ENCODE measurements at places on chromosomes 6 and 20. TPM values are rescaled to one million over a fixed set of nuclear protein-coding genes. Genes with fewer than 3 reads are reported as not detected.

- no peak for DNase-seq
Measured at GRCh38 chr6:138833816-138834539, 38.1 kb downstream of the ECT2L start.

ABHD16B gene
- not detected for total RNA-seq

ENPP5 gene
- 4.5 TPM for total RNA-seq

- peak; percentile 75 for DNase-seq
Measured at GRCh38 chr6:19892260-19892659, 55.1 kb downstream of the ID4 start.

DNA sequence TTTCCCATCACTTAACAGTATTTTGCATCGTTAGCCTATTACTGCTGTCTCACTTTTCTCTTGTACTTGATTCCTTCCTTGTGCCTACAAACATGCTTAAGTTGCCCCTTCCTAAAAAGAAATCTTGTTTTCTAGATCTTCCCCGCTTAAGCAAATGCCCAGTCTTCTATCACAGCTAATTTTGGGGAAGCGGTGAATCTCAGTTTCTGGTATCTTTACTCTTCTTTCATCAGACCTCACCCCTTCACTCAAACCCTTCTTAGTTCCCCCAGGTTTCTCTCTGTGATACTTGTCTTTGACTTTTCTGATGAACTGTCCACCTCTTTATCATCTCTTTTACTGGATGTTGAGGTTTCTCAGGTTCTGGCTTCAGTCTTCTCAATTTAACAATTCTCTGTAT is 14.2 kb downstream of the VAPB start:
- DNase-seq, result no peak

DNA sequence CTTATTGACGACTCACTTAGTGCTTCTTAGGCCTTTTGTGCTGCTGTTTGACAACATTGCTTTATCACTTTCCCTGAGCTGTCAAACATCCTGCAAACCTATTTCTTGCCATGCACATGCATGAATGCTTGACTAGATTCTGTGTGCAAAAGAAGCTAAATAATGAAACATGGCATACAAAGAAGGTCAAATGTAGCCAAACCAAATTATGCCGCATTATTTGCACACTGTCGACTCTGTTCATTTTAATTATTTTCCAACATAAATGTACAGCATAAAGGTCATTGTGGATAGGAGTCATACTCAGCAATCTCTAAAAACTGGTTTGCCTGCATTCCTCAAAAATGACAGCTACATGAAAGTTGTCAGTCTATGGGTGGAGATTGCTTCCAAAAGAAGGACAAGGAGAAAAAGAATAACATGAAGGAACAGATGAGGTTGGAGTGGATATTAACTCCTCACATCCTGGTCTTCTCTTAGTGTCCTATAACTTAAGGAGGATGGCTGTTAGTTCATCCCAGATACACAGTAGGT is 123.1 kb upstream of the STXBP5 start:
- peak; percentile 28 for DNase-seq

DNA sequence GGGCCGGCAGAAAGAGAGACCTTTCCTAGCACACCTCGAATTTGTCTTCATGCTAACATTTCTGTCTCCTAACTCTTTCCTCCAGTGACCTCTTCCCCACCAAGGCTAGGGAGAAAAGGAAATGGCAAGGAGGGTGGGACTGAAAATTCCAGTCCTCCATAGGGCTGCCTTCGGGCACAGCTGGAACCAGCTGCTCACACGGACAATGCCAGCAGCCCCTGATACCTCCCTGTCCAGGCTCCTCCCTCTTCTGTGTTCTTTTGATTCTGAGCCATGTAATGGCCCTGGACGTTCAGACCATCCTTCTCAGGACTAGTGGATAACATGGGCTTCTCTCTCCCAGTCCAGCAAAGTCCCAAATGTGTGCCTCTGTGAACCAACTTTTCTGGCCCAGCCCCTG is 29.1 kb upstream of the PHACTR3 start:
- DNase-seq, result no peak

DNA sequence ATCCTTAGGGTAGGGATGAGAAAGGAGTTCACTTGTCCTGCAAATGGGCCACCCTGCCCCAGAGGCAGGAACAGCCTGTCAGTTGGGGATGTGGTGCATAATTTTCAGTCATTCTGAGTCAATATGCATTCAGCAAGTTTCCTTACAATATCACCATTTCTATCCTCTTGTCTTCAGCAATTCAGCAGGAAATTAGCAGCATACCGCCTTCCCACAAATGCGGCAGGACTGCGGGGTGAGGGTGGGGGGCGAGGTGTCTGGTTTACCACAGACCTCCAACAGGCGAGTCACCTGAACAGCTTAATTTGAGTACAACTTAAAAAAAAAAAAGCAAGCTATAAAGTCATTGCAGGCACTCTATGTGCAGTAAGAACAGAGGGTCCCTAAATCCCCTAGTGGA is 126.8 kb downstream of the MAP3K7 start:
- DNase-seq, result no peak

GTSF1L gene
- total RNA-seq, result not detected

LCA5 gene
- 2.0 TPM for total RNA-seq

NKX2-2 gene
- total RNA-seq, result not detected

Data from HCT116 (cell line).